HCEC 1CT (cell line): ENCODE measurements at places on chromosomes 6 and 20.
A peak's percentile ranks its signal among the peaks of the same experiment; 100 is the strongest.

GRCh38 chr6:34053721-34054120 lies 92.2 kb downstream of the GRM4 start:
- no peak for DNase-seq

- peak; percentile 38 for DNase-seq
These were observed 359.9 kb upstream of the EPHA7 start for GRCh38 chr6:93779086-93779841.

- no peak for DNase-seq
These were observed 9.2 kb upstream of the SLC13A3 start for GRCh38 chr20:46660487-46660886.

DNA sequence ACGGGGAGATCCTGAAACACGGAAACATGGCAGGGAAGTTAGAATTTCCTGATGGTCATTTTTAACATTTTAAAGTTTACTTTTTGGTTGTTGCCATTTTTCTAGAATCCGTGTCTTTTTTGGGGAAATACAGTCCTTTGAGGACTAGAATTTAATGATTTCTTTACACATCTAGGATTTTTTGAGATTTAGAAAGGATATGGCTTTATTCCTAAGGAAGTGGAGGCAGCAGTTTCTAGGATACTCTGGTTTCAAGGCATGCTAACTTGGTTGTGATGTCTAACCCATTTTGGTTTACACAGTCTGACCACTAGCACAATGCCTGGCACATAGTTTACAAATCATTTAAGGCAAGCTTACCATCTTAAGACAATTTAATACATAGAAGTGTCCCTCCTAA lies 1.1 kb upstream of the ZBTB2 start:
- no peak for DNase-seq

GRCh38 chr6:143157131-143157530 lies 96.4 kb downstream of the AIG1 start:
- no peak for DNase-seq
